ENCODE measurements at places on chromosomes 1 and 21.

GRCh38 chr1:231248778-231249177, 7.8 kb downstream of the GNPAT start:
- DNase-seq, result no peak

DNA sequence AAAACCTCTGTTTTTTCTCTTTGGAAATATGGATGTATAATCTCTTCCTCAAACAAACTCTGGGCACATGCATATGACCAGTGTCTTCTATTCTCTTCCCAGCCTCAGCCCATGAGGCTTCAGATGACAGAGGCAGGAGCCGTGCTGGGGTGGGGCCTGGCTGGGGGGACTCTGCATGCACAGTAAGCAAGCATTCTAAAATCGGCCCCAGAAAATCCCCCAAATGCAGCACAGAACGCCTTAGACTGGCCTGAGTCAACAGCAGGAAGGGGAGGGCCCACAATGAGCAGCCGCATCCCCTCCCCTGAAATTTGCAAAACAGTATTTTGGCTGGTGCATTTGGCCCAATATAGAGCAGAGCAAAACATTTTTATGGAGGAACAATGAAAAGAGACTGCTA, 47.8 kb downstream of the ITPKB start:
- DNase-seq, result no peak

DNA sequence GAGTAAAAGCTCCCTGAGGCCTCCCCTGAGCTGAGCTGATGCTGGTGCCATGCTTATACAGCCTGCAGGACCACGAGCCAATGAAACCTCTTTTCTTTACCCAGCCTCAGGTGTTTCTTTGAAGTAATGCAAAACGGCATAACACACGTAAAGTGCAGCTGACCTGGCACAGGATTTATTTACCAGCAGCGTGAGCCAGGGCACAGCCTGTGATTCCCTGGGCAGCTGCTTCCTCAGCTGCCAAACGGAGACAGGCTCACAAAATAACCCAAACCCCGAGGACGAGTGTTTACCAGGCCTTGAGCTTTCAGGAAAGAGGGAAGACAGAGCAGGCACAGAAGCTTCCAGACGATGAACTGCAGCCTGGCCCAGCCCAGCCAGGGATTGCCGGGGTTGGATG, 120.6 kb upstream of the ARHGEF16 start:
- no peak for DNase-seq

DNA sequence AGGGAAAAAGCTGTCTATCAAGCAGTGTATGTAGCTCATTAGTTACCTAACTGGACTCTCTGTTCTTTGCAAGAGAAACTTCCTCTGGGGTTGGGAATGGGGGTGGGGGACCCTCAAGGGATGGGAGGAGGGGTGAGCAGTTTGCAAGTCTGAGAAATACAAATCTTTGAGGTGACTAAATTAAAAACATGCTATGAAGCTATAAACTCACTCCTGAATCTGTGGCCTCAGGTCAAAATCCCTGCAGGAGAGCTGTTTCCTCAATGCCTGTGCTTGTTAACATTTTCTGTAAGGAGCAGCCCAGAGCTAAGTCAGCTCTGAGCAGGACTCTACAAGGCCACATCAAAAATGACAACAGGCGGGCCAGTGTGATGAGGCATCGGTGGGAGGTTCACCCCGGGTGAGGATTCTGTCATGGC, 32.8 kb upstream of the PTPRC start:
- no peak for DNase-seq

GRCh38 chr1:115827452-115828044, 13.4 kb downstream of the NHLH2 start:
- no peak for DNase-seq
